ENCODE measurements at places on chromosomes 7 and 10. TPM values are rescaled to one million over a fixed set of nuclear protein-coding genes. Genes with fewer than 3 reads are reported as not detected.

Gene TMEM196
- total RNA-seq: 0.32 TPM

Gene TMEM140
- total RNA-seq: 41.7 TPM

Gene SH3PXD2A
- total RNA-seq: 5.7 TPM

Gene GIMAP7
- 23.2 TPM for total RNA-seq

Gene SFXN2
- 1.9 TPM for total RNA-seq

Gene MMP21
- 0.11 TPM for total RNA-seq

Gene TSPAN13
- total RNA-seq: 34.4 TPM

Gene FAM180A
- total RNA-seq: 6.1 TPM

Gene LIPJ
- total RNA-seq: not detected

Gene WDR37
- total RNA-seq: 22.8 TPM

Gene SPDYE5
- total RNA-seq: not detected

Gene PTPRN2
- 2.2 TPM for total RNA-seq

Gene CFAP46
- total RNA-seq: not detected

Gene RBP3
- 0.11 TPM for total RNA-seq

Gene ARHGEF35
- 1.0 TPM for total RNA-seq

Gene GPNMB
- 16.4 TPM for total RNA-seq

Gene ABHD11
- total RNA-seq: 13.0 TPM
